ENCODE measurements at places on chromosomes 12 and 14. TPM values are rescaled to one million over a fixed set of nuclear protein-coding genes. Genes with fewer than 3 reads are reported as not detected.

The ASCL1 gene
- not detected for total RNA-seq

The OR4N2 gene
- total RNA-seq = not detected

The TMED8 gene
- 15.3 TPM for total RNA-seq

The GLIPR1L1 gene
- not detected for total RNA-seq

The RPL10L gene
- not detected for total RNA-seq

The FAM222A gene
- 2.7 TPM for total RNA-seq

The PIWIL1 gene
- total RNA-seq = not detected

The MYF5 gene
- total RNA-seq = not detected

The NEMF gene
- 72.0 TPM for total RNA-seq

The DIO2 gene
- total RNA-seq = 3.3 TPM

The OXA1L gene
- 77.7 TPM for total RNA-seq

The RTN1 gene
- total RNA-seq = 15.4 TPM

The PLD4 gene
- 0.06 TPM for total RNA-seq

The GNB3 gene
- total RNA-seq = 1.2 TPM

The MSRB3 gene
- total RNA-seq = 81.1 TPM

The SSTR1 gene
- 0.29 TPM for total RNA-seq

The KERA gene
- total RNA-seq = not detected

The FGF23 gene
- total RNA-seq = not detected

The TTC8 gene
- total RNA-seq = 18.9 TPM

The ATP2B1 gene
- 36.9 TPM for total RNA-seq

The ATL1 gene
- 3.6 TPM for total RNA-seq

The SERPINA5 gene
- total RNA-seq = 0.48 TPM

The HOXC9 gene
- total RNA-seq = 0.42 TPM

The SOAT2 gene
- not detected for total RNA-seq

The AICDA gene
- total RNA-seq = not detected

The RARG gene
- total RNA-seq = 18.0 TPM

The SMCO2 gene
- total RNA-seq = not detected

The CLEC2A gene
- not detected for total RNA-seq

The ACVRL1 gene
- 85.2 TPM for total RNA-seq

The PRPF39 gene
- 26.9 TPM for total RNA-seq

The RNASE4 gene
- 67.0 TPM for total RNA-seq

Measured in mesenteric fat pad (tissue), 1 donor.